ENCODE measurements at places on chromosomes 4 and X. TPM values are rescaled to one million over a fixed set of nuclear protein-coding genes. Genes with fewer than 3 reads are reported as not detected.

The MAOB gene
- not detected for total RNA-seq

The RPS6KA6 gene
- total RNA-seq, result 5.7 TPM

The EFNB1 gene
- total RNA-seq, result 16.6 TPM

The IL21 gene
- not detected for total RNA-seq

The AFP gene
- 2.0 TPM for total RNA-seq

The RPGR gene
- total RNA-seq, result 7.1 TPM

The IGSF1 gene
- total RNA-seq, result 0.14 TPM

The TEC gene
- 0.78 TPM for total RNA-seq

The CITED1 gene
- 0.23 TPM for total RNA-seq

The SLC25A31 gene
- not detected for total RNA-seq

The PITX2 gene
- 60.6 TPM for total RNA-seq
